Caco-2 (cell line): ENCODE measurements at places on chromosomes 3 and 15. TPM values are rescaled to one million over a fixed set of nuclear protein-coding genes. Genes with fewer than 3 reads are reported as not detected.

HCN4 gene
- total RNA-seq: 0.16 and 0.29 TPM in 2 replicates

GRCh38 chr15:66600240-66600627 is 34.4 kb upstream of the LCTL start:
- no peak for DNase-seq

GRCh38 chr3:64884536-64884935 is 196.7 kb upstream of the ADAMTS9 start:
- no peak for DNase-seq

GRCh38 chr3:124935794-124936542 is 1.4 kb upstream of the MUC13 start:
- DNase-seq: no peak

- DNase-seq: no peak
These were observed 301.8 kb upstream of the SEMA6D start for GRCh38 chr15:47415539-47415971.

GRCh38 chr3:151226088-151226563 is 23.1 kb upstream of the GPR171 start:
- peak; percentile 57 for DNase-seq

GRCh38 chr3:196162679-196163078 is 48.5 kb downstream of the ZDHHC19 start:
- DNase-seq: no peak

IL16 gene
- not detected in 2 replicates for total RNA-seq

DNA sequence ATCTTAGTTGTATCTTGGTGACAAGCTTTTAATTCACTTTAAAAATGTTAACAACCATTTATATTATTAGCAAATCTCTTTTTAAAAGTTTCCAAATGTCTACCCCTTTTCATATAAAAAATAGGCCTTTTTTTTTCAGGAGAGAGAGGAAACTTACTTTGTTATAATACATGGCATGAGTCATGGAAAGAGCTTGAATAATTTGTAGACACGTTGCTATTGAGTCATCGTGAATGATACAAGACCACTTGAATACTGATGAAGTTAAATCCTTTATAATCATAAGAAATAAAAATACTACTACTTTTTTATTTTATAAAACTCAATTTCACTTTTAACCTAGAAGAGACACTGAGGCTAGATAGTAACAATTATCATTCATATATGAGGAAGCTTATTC is 70.3 kb upstream of the BBX start:
- no peak for DNase-seq
